MM.1S (cell line): ENCODE measurements at places on chromosomes 12 and 14.

GRCh38 chr12:117778656-117779055, 190.1 kb downstream of the KSR2 start:
- H3K36me3 ChIP-seq, result no peaks in the 10 kb centered on the region
- H3K4me3 ChIP-seq, result no peak overlapping the region
- H3K4me1 ChIP-seq, result no peaks in the 10 kb centered on the region
- no peak for DNase-seq
- no peak overlapping the region for H3K27ac ChIP-seq

- H3K4me3 ChIP-seq, result no peak overlapping the region
- H3K36me3 ChIP-seq, result no peaks in the 10 kb centered on the region
- DNase-seq, result no peak
- H3K27ac ChIP-seq, result no peak overlapping the region
These were observed 61.9 kb downstream of the SMUG1 start for GRCh38 chr12:54126696-54127537.

DNA sequence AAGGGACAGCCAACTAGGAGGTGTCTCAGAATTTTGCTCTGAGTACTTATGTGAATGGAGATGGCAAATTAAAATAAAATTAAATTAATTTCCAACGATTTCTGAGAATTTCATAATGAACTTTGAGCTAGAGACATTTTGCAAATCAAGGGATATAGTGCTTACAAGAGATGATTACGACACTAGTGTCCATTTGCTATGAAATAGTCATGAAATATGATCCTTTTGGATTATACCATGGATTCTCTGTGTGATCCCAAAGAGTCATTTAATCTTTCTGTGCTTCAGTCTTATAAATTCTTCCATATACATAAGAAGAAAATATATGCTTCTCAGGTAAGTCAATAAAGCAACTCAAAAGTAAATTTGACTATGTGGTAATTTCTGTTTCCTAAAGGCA, 240.6 kb downstream of the SLC25A21 start:
- no peak for DNase-seq
- H3K36me3 ChIP-seq, result no peaks in the 10 kb centered on the region
- no peak overlapping the region for H3K4me3 ChIP-seq

GRCh38 chr12:131074221-131075083, 120.7 kb downstream of the ADGRD1 start:
- DNase-seq, result no peak
- H3K4me3 ChIP-seq, result no peak overlapping the region
- H3K27ac ChIP-seq, result no peak overlapping the region
- H3K4me1 ChIP-seq, result no peaks in the 10 kb centered on the region
- no peaks in the 10 kb centered on the region for H3K36me3 ChIP-seq
- H3K27me3 ChIP-seq, result peaks cover 8% of the 10 kb centered on the region

DNA sequence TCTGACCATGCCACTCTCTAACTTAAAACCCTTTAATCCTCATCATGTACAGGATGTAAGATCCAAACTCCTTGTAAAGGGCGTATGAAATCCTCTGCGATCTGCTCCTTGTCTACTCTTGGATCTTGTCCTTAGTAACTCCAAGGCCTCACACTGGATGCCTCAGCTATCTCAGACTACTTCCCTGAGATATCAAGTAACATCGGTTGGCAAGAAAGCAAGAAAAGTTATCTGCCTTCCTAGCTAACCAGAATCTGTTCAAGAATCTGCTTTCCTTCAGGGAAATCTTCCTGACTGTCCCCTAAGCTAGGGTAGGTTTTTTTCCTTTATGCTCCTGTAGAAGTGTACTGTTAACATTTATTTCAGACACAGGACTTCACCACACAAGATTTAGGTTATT, 82.6 kb downstream of the TAOK3 start:
- H3K4me1 ChIP-seq, result no peaks in the 10 kb centered on the region
- no peak overlapping the region for H3K27ac ChIP-seq
- no peak overlapping the region for H3K4me3 ChIP-seq
- no peaks in the 10 kb centered on the region for H3K36me3 ChIP-seq
- no peaks in the 10 kb centered on the region for H3K27me3 ChIP-seq

DNA sequence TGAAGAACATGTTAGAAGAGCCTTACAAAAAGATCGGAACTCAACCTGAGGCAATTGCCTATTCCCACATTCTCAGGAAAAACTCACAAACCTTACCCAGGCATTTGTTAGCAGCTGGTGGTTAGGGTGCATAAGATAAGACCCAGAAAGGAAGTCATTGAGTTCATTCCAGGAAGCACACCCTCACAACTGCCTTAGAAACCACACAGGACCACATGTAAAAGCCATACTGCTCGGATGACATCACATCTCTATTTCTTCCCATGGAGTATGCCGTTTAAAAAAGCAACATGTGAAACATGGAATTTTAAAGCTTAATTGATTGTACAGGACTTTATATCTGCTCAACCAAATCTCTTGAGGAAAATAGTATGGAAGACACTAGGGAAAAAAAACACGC, 411.2 kb downstream of the DAD1 start:
- H3K27me3 ChIP-seq, result no peaks in the 10 kb centered on the region
- H3K36me3 ChIP-seq, result no peaks in the 10 kb centered on the region

GRCh38 chr14:104972301-104973134, 5.7 kb downstream of the AHNAK2 start:
- no peak for DNase-seq
- no peaks in the 10 kb centered on the region for H3K36me3 ChIP-seq
- no peak overlapping the region for H3K4me3 ChIP-seq
- H3K4me1 ChIP-seq, result no peaks in the 10 kb centered on the region
- H3K27me3 ChIP-seq, result peaks cover 27% of the 10 kb centered on the region

DNA sequence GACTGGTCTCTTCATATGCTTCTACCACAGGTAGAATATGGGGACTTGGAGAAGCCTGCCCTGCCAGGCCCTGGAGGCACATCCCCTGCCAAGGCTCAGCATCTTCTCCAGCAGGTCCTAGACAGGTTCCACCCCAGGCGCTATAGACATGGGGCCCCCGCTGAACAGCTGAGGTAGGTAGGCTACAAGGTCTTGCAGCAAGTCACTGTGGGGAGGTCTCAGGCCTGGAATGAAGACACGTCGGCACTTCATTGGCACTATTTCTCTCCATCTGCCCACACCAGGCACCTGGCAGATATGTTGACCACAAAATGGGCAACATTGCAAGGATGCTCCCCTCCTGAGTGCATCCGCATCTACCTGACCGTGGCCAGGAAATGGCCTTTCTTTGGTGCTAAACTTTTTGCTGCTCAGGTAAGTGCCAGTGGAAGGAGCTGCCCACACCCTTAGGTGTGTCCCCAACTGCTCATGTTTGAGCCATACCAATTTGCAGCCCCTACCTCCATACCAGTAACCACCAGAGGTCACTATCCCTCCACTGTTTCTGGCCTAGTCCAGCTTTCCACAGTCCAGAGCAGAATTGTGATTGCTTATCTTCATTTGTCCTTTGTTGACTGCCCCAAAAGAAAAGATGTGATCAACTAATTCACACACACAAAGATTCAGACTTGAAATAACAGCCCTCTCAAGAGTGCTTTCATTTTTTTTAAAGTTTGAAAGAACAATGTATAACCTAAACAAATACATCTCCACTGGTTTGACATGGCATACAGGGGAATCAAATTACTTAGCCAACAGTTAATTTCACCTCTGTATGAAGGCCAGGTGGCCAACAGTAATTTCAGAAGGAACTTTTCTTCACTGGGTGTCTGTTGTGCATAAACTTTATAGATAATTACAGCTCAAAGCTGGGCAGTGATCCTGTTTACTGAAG, 16.1 kb downstream of the PIGH start:
- H3K36me3 ChIP-seq, result no peaks in the 10 kb centered on the region
- no peak overlapping the region for H3K27ac ChIP-seq
- no peak overlapping the region for H3K4me3 ChIP-seq
- H3K27me3 ChIP-seq, result no peaks in the 10 kb centered on the region
- no peaks in the 10 kb centered on the region for H3K4me1 ChIP-seq
- DNase-seq, result peak; percentile 18

GRCh38 chr12:30500532-30500931, 195.1 kb downstream of the IPO8 start:
- H3K27ac ChIP-seq, result no peak overlapping the region
- no peaks in the 10 kb centered on the region for H3K4me1 ChIP-seq
- H3K36me3 ChIP-seq, result no peaks in the 10 kb centered on the region
- H3K4me3 ChIP-seq, result no peak overlapping the region
- no peak for DNase-seq

DNA sequence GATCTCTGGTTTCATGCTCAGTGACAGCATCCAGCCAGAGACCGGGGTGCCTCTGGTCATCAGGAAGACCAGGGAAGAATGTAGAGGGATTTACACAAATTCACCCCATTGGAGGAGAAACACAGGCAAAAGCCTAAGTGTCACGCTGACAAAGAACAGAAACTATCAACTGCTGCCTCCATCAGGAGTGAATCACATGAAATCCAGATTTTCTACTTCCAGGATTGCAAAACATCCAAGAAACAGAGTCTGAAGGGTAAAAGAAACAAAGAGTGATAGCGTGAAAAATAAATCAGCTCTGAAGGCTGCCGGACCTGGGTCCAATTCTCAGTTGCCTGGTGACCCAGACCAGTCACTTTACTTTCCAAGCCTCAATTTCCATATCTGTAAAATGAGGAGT, 136.1 kb upstream of the MAP1LC3B2 start:
- H3K27me3 ChIP-seq, result no peaks in the 10 kb centered on the region
- peaks cover 7% of the 10 kb centered on the region; the same call in 1 of the 2 replicates for H3K4me1 ChIP-seq
- H3K36me3 ChIP-seq, result no peaks in the 10 kb centered on the region
- H3K4me3 ChIP-seq, result no peak overlapping the region
- no peak for DNase-seq

DNA sequence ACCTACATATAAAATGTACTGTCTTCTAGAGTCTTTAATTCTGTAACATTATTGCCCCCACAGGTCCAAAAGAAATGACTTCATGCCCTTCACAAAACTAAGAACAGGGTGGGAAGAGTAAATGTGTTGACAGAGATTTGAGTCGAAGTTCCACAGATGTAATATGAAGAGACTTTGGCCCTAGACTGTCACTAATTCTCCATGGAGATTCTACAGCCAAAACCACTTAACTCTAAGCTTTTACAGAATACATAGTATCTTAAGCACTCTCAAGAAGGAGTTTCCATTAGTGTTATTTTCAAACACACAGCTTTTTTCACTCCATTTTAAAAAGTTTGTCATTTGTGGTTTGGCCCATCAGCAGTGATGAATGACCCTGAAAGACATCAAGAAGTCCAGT, 56.3 kb downstream of the ABCC9 start:
- no peaks in the 10 kb centered on the region for H3K36me3 ChIP-seq
- no peak overlapping the region for H3K27ac ChIP-seq
- H3K4me1 ChIP-seq, result no peaks in the 10 kb centered on the region
- H3K27me3 ChIP-seq, result no peaks in the 10 kb centered on the region
- no peak overlapping the region for H3K4me3 ChIP-seq
- no peak for DNase-seq
